ENCODE measurements at places on chromosomes 2 and 18.

DNA sequence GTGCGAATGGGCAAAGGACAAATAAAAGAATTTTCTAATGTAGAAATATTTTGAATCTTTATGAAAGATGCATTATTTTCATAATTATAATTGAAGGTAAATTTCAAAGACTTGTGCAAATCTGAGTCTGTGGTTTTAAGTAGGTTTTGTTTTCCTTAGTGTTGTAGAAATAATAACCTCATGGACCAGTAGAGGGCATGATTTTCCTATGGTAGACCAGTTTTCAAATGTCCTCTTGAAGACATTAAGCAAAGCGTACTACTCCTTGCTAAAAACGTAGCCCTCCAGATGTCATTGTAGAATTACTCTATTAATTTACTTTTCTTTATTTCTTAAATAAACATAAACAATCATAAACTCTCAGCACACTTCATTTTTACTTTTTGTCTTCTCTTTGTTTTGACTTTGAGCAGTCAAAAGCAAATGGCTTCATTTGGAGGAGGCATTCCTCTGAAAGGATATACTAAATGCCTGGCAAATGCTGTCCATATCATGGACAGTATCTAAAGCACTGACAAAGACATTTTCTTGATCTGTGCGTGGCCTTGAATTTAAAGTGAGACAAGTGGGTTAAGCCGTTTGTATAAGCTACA is 85.8 kb upstream of the FAM237A start:
- peak; percentile 42 for DNase-seq

- DNase-seq: no peak
Observed at GRCh38 chr18:25133879-25134278, 218.1 kb downstream of the ZNF521 start.

GRCh38 chr18:9787036-9787435 is 78.9 kb downstream of the RAB31 start:
- peak; percentile 69 for DNase-seq

- DNase-seq: peak; percentile 9
Observed at GRCh38 chr2:196046123-196046917, 22.3 kb downstream of the DNAH7 start.

DNA sequence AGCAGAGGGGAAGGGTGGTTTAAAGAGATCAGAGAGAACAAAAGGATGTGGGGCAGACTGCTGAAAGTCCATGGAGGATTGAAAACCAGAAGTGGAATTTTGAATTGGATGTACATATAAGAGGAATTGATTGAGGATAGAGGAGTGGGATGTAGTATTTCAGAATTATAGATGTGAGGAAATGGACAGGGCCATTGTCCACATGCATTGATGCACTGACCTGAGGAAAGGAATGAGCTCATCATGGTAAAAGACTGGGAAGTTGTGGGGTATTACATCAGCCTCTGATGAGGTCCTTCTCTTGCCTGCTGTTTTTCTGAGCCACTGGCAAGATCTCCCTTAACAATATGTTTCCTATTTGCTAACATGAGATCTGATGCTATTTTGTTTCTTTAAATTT is 365.7 kb upstream of the FANCL start:
- DNase-seq: peak; percentile 49

DNA sequence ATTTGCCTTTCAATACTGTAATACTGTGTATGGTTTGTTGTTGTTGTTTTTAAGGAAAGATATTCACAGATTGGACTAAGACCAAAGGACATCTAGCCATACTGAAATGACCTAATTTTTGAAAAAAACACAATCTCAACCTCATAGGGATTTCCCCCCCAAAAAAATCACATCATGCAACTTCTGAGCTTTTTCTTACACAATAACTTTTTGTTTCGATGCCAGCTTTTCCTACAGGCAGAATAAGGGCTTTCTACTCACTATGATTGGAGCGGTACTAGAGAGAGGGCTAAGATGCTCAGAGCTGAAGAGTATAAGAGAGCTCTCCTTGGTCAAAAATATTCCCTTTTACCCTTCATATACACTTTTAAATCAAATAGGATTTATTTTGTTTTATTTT is 32.4 kb upstream of the SLC3A1 start:
- no peak for DNase-seq

DNA sequence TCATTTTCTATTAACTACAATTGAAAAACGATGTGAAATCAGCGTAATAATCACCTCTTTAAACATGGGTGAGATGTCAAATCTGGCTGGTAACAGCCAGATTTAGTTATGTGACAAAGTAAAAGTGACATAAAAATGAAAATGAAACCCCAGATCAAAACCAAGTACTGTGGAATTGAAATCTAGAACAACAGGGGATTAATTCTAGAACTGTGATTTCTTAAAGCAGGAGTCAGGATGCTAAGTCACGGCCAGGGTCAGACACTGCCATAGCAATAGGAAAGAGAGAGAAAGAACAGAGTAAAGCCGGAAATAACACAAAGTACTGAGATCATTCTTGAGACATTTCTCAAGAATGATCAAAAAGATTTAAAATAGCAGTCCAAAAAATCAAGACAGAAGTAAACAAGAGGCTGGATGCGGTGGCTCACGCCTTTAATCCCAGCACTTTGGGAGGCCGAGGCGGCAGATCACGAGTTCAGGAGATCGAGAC is 1183.7 kb upstream of the NXPH2 start:
- no peak for DNase-seq

DNA sequence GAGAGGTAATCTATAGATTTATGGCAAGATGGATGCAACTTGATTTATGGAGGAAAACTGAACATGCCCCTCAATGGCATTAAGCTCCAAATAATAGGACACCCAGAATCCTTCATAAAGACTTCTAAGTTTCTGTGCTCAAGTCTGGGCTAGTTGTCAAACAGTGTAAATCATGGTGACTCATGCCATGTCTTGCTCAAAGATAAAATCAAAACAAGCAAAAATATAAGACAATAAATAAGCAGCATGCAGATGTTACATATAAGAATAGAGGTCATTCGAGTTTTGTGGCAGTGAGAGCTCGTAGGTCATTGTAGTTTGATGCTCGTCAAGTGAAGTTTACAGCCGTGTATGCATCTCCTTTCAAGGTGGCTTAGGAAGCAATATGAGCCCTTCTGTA is 403.2 kb downstream of the THSD7B start:
- peak; percentile 66 for DNase-seq

GRCh38 chr2:137813176-137813575 is 151.1 kb upstream of the HNMT start:
- no peak for DNase-seq

DNA sequence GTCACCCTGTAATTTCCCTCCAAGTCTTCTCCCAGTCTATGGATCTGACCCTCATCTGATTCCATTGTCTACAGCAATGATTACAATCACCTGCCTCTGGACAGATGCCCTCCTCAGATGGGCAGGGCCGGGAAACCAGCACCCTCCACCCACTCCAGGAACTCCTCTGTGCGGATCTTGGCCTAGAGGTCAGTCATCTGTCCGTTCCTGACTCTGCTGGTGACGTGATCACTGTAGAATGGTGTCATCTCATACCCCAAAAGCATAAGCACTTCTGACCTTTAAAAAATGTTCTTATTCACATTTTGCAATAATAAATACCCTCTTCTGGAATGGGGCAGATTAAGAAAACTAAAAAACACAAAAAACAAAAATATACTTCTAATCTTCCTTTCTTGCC is 29.5 kb upstream of the BZW1 start:
- no peak for DNase-seq

DNA sequence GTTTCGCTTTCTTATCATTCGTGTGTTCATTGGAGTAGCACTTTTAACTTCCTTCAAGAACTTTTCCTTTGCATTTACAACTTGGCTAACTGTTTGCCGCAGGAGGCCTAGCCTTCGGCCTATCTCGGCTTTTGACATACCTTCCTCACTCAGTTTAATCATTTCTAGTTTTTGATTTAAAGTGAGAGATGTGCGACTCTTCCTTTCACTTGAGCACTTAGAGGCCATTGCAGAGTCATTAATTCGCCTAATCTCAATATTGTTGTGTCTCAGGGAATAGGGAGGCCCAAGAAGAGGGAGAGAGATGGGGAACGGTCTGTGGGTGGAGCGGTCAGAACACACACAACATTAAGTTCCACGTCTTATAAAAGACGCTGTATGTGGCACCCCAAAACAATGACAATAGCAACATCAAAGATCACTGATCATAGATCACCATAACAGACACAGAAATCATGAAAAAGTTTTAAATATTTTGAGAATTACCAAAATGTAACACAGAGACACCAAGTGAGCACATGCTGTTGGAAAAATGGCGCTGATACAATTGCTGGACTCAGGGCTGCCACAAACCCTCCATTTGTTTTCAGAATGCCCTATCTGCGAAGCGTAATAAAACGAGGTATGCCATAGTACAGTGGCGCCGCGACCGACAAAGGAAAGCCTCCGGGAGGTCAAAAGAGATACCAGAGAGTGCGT is 553 bp downstream of the TIGD1 start:
- peak; percentile 5 for DNase-seq

DNA sequence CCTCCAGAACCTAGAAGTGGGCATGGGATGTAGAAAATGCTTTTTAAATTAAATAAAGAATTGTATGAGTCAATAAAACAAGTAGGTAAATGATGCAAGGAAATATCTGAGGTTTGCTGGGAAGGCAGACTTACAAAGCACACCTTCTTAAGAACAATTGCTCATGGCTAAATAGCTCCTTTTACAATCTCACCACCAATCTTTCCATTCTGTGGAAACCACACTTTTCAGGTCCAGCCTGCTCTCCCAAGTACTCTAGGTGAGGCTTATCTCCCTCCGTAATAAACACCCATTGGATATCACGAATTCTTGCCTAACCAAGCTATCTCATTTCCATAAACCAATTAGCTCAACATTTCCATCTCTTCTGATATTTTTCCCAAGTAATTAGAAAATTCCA is 91.5 kb upstream of the SLC8A1 start:
- DNase-seq: no peak

- peak; percentile 19 for DNase-seq
Observed at GRCh38 chr2:190404487-190404886, 3.7 kb upstream of the MFSD6 start.

- no peak for DNase-seq
Observed at GRCh38 chr2:104850361-104851290, 3.3 kb upstream of the POU3F3 start.

DNA sequence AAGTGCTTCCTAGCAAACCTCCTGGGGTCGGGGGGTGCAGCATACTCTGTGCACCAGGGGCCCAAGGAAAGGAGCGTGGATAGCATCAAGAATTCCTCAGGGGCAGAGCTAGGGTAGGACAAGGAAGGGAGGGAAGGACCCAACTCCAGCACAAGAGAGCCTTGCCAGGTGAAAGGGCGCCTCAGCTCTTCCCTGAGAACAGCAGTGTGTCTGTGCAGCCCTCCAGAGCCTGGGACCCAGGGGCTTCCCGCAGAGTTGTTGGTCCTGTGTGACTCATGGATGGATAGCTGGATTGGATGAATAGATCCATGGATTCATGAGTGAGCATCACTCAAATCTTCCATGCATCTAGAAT is 175.4 kb downstream of the SMAD2 start:
- no peak for DNase-seq

DNA sequence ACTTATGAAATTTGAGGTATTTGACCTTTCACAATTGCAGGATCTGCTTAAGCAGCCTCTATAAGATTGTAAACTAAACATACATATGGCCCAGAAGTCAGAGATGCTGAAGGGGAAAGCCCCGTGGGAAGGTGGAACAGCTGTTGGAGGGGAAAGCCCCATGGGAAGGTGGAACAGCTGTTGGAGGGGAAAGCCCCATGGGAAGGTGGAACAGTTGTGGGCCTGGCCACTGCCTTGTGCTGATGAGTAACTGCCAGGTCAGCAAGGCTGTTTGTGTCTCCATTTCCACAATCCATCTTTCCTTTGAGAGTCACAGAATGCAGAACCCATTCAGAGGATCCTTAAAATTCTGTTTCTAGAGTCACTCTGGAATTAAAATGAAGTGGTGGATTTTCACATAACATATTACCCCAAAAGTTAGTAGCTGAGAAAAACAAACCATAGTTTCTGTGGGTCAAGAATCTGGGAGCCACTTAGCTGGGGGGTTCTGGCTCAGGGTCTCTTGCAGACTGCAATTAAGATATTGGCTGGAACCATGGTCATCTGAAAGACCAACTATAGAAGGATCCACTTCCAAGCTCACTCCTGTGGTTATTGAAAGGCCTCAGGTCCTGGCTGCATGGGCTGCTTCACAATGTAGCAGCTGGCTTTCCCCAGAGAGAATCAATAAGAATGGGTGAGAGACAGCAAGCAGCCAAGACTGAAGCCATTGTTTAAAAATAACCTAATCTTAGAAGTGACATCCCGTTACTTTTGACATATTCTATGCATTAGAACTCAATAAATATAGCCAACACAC is 86.6 kb upstream of the CAVIN2 start:
- no peak for DNase-seq

DNA sequence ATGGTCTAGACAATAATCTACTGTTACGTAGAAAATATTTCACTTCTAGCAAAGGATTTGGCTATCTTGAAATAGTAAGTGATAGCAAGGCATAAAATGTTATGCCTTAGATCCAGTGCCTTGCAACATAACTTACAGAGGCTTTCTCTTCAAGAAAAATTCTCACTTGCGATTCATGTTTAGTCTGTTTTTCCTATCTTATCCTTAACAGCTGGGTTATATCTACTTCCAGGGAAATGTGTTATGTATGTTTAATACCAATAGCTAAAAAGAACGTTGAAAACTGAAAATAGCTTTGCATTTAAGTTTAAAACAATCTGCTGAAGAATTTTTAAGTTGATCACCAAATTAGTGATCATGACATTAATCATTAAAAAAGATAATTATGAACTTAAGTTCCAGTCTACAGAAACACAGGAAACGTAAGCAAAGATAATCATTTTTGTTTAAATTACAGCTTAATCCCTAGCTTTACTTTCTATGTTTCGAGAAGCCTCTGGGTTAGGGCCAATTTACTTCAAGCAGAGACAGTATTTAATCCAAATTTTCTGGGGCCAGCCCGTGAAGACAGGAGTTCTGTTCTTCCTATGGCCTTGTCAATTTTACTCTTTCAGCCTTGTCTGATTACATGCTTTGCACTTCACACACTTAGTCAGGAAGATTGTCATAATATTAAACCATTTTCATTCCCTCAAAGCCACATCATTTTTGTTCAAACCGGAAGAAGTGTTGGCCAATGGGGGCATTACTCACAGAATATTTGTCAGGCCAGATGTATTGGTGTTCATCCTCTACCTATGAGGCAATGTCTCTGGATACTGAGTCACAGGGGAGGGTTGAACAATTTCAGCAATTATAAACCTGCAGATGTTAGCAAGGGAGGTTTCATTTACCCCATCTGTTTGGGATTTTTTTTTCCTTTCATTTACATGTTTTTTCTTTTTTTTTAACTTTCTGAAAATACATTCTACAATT is 1132.9 kb upstream of the ZEB2 start:
- DNase-seq: peak; percentile 86

DNA sequence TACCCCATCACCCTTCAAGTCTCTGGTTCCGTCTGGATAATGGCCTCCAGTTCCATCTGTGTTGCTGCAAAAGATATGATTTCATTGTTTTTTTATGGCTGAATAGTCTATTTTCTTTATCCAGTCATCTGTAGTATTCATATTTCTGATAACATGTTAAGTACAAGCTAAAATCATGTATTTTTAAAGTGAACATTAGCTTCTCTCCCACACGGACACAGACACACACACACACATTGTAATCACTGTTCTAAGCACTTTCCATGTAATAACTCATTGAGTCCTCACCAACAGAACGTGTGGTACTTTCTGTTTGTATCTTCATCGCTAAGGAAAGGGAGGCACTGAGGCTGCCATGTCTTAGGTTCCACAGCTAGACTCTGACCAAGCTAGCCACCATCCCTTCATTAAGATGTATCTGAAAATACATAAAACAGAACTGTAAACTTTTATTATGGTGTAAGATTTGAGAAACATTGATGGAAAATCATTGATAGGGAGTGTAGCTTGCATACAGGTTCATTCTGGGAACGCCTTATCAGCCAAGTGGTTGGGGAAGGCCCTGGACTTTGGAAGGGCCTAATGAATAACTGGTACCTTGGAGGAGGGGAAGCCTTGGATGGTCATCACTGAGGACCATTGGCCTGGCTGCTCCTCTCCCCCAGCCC is 8.1 kb downstream of the NCK2 start:
- DNase-seq: no peak
